ENCODE measurements at places on chromosomes 5 and 9.

GRCh38 chr9:98518556-98518955 is 190.2 kb downstream of the GABBR2 start:
- DNase-seq, result no peak

- no peak for DNase-seq
These were observed 26.6 kb downstream of the KCNT1 start for GRCh38 chr9:135728436-135729110.

DNA sequence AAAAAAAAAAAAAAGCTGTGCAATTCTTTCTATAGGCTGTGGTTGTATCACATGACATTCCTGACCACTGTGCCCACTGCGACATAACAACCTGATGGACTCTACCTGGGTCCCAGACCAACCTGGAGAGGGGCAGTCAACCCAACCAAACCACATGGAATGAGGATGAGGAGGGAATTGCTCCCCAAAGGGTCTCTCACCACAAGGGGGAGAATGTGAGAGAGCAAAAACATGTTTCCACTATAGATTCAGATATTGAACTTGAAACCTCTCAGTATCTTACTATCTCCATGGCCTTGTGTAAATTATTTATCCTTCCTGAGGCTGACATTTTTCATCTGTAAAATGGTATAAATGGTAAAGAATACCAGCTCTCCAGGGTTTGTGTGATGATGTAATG is 66.9 kb upstream of the SV2C start:
- no peak for DNase-seq

DNA sequence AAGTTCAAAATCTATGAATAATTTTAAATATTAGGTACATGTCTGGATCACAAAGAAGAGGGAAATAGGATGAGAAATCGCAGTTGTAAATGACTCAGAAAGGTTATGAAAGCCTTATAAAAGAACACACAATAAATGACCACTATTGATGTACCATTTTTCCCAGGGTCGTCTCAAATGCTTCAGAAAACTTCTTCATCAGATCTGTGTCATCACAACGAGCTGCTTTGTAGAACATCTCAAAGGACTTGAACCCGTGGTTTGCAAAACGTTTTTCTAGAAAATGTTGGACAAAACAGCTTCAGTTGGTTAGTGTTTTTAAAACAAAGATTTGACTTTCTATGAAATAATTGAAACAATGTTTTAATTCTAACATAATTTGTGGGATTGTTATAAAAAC is 100.1 kb downstream of the SVEP1 start:
- no peak for DNase-seq

GRCh38 chr5:422323-423232 is 20.4 kb upstream of the EXOC3 start:
- no peak for DNase-seq

GRCh38 chr5:149951138-149951749 is 6.7 kb upstream of the PDE6A start:
- no peak for DNase-seq
